Lower lobe of right lung (tissue), 2 donors: ENCODE measurements at places on chromosomes 11 and 22. TPM values are rescaled to one million over a fixed set of nuclear protein-coding genes. Genes with fewer than 3 reads are reported as not detected.

GRCh38 chr11:114448749-114449482, 9.6 kb downstream of the REXO2 start:
- no peaks in the 10 kb centered on the region for H3K27me3 ChIP-seq
- no peaks in the 10 kb centered on the region for H3K4me1 ChIP-seq
- H3K4me3 ChIP-seq = no peak overlapping the region
- peaks cover 60% of the 10 kb centered on the region for H3K36me3 ChIP-seq
- H3K27ac ChIP-seq = no peak overlapping the region

Gene SLC25A45
- 13.0 TPM for total RNA-seq

Gene TRIM34
- 13.7 TPM for total RNA-seq

Gene CHRM1
- total RNA-seq = 6.8 TPM
